ENCODE measurements at places on chromosomes 4 and X. TPM values are rescaled to one million over a fixed set of nuclear protein-coding genes. Genes with fewer than 3 reads are reported as not detected.

Gene SYTL4
- total RNA-seq: 0.73 TPM

Gene CPEB2
- total RNA-seq: 2.5 TPM

Gene CXorf51B
- total RNA-seq: not detected

Gene EFHC2
- total RNA-seq: not detected

Gene AP1S2
- 18.8 TPM for total RNA-seq

Gene PDLIM3
- total RNA-seq: 6.3 TPM

Gene RHOXF2
- not detected for total RNA-seq

Gene HSFX4
- total RNA-seq: not detected

Gene FATE1
- not detected for total RNA-seq

Gene FGFBP1
- not detected for total RNA-seq

Gene PCDH19
- 0.02 TPM for total RNA-seq

Gene CASP3
- total RNA-seq: 77.8 TPM

Gene EGFL6
- total RNA-seq: not detected

Gene C4orf36
- not detected for total RNA-seq

Gene EDA
- 8.8 TPM for total RNA-seq

Gene RPS6KA6
- not detected for total RNA-seq

Gene ABCB7
- 29.9 TPM for total RNA-seq

Gene DIPK2B
- not detected for total RNA-seq

Gene PROM1
- total RNA-seq: 2.5 TPM

Gene REPS2
- total RNA-seq: 0.84 TPM

Gene QRFPR
- total RNA-seq: not detected

Gene CFP
- not detected for total RNA-seq

Gene AGTR2
- total RNA-seq: not detected

Gene TBX22
- total RNA-seq: not detected

Gene YTHDC1
- 56.8 TPM for total RNA-seq

Gene PASD1
- not detected for total RNA-seq

Gene PDE5A
- 0.44 TPM for total RNA-seq

Gene KLF8
- total RNA-seq: not detected

Gene CXXC4
- total RNA-seq: not detected

Gene CAPN6
- total RNA-seq: not detected

Gene PLP1
- 0.27 TPM for total RNA-seq

Gene TENM3
- not detected for total RNA-seq

Gene RAPGEF2
- total RNA-seq: 24.3 TPM

Gene CXCR3
- total RNA-seq: 0.17 TPM

Gene RBM46
- total RNA-seq: not detected

Gene ADAMTS3
- total RNA-seq: not detected

Gene TMSB15B
- total RNA-seq: not detected

Gene DMRTC1
- not detected for total RNA-seq

Gene CABS1
- not detected for total RNA-seq
